ENCODE measurements at places on chromosomes 3 and 15.

GRCh38 chr15:77974416-77975331, 102.8 kb downstream of the TBC1D2B start:
- DNase-seq = no peak

- DNase-seq = no peak
Measured at GRCh38 chr3:39284457-39284881, 4.6 kb upstream of the CX3CR1 start.

DNA sequence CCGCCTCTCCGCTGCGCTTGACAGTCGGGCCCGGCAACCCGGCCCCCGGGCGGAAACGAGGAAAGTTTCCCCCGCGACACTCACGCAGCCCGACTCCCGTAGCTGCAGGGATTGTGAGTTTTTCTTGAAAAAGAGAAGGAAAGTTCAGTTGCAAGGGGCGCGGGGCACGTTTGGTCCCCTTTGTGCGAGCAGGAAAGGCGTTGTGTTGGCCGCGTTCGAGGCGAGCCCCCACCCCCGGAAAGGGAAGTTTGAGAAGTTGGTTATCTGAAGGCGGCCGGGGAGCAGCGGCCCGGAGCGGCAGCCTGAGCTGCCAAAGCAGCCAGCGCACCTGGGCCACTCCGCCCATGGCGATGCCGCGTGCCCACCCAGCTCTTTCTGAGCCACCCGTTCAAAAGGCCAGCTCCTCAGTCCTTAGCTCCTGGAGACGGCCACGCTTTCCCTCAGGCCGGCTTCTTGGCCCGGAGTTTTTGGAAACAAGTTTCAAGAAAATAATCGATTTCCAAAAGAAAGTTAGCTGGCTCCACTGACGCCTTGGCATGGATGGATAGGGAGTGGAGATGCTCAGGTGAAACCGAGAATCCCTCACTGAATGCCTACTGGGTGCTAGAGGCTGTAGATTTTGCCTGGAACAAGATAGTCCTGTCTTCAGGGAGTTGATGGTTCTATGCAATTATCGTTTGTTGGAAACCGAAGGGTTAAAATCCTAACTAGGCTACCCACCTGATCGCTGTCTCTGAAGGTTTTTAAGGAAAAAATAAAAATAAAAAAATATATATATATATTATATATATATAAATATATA, 832 bp downstream of the TGFBR2 start:
- peak; percentile 4 for DNase-seq

GRCh38 chr3:120855665-120856437, 52.2 kb upstream of the STXBP5L start:
- DNase-seq = peak; percentile 64

- DNase-seq = no peak
Measured at GRCh38 chr15:60418096-60418495, 20.3 kb upstream of the ANXA2 start.

- no peak for DNase-seq
Measured at GRCh38 chr3:55897573-55898224, 410.6 kb upstream of the WNT5A start.

DNA sequence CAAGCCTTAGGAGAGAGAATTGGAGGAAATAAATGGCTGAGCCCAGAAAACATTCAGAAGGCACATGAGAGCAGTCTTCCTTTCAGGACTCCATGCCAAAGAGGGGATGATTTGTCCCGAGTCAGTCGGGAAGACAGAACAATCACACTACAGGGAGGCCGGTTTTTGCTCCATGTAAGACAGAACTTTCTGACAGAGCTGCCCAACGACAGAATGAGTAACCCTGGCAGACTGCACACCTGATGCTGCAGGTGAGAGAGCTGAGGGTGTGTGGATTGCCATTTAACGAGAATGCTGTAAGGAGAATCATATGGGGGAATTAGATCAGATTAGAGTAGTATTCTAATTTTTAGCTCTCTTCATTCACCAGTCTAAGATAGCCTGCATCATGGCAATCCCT, 533.0 kb downstream of the EPHB1 start:
- no peak for DNase-seq

GRCh38 chr3:190081389-190081788, 39.3 kb downstream of the P3H2 start:
- no peak for DNase-seq

DNA sequence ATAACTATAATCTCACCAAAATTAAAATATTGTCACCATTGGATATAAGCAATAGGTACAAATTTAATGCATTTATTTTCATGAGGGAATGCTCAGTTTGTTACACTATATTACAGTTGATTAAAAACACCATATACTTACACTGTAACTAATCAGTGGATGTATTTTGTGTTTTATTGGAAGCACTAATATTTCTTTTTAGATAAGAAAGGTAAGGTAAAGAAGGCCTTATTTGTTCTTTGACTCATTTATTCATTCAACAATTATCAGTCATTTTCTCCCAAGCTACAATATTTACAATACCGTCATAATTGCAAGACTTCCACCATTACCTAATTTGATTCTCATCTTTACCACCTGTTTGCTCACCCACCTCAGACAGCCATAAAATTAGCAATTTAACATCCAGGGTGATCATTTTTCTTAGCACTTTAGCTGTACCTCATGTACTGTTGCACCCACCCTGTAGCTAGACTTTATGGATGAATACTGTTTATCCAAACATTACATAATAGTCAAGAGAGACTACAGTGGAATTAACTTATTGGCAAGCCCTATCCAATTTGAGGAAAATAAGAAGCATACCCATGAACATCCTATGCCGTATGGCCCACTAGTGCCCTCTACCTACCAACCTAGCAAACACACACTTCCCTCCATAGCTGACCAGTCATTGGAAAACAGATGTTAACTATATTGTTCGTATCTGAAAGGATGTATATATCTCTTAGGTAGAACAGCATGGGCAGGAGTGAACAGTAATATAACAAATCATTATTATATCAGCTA, 229.6 kb downstream of the BBX start:
- DNase-seq = no peak

GRCh38 chr3:123312331-123313265, 110.9 kb downstream of the SEC22A start:
- DNase-seq = no peak

DNA sequence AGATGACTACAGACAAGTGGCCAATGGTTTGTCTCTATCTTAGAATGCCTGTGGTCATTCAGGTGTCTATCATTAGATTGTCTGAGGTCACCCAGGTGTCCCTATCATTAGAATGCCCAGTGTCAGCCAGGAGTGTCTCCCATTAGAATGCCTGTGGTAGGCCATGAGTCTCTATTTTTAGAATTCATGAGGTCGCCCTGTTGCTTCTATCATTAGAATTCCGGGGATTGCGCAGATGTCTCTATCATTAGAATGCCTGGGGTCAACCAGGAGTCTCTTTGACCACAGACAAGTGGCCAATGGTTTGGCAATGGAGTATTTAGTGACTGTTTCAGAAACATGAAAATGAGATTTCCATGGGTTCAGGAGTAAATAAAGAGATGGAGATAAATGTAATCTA, 7.6 kb downstream of the RTP2 start:
- no peak for DNase-seq

DNA sequence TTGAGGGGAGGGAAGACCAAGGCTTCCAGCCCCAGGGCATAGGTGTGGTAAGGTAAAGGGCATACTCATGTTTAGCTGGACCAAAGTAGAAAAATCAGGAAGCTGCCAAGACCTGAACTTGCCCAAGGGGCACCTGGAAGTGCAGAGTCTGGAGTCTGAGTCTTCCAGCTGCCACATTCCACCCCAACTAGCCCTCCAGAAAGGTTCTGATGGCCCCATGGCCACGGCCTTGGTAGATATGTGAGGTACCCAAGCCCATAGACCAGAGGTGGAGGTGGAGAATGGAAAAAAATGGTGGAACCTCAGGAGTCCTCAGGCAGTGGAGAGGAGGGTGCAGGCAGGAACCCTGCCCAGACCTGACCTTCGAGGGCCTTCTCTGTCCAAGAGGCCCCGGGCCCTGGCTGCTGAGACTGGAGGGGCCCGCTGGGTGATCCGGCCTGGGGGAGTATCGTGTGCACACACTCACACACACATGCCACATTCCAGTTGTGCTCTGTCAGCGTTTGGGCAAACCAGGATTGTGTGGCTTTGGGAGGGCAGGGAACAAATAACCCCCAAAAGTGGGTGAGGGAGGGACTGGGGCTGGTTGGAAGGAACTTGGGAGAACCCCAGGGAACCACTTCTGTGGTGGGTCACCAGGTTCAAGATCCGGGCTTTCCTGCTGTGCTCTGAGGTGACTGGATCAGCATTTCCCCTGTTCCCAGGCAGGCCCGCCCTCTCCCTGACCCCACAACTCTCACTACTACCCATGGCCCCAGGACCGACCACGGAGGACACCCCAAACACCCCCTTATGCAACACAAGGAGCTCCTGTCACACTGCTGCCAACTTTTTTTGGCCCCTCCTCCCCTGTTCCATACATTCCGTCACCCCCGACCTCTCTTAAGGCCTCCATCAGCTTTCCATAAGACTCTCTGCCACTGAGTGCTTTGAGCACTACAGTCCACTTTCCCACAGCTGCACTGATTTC, 11.6 kb downstream of the MYL3 start:
- no peak for DNase-seq

- DNase-seq = no peak
Measured at GRCh38 chr3:122691195-122691594, 10.6 kb downstream of the PARP14 start.

- DNase-seq = no peak
Measured at GRCh38 chr3:120369037-120369467, 19.9 kb upstream of the LRRC58 start.

DNA sequence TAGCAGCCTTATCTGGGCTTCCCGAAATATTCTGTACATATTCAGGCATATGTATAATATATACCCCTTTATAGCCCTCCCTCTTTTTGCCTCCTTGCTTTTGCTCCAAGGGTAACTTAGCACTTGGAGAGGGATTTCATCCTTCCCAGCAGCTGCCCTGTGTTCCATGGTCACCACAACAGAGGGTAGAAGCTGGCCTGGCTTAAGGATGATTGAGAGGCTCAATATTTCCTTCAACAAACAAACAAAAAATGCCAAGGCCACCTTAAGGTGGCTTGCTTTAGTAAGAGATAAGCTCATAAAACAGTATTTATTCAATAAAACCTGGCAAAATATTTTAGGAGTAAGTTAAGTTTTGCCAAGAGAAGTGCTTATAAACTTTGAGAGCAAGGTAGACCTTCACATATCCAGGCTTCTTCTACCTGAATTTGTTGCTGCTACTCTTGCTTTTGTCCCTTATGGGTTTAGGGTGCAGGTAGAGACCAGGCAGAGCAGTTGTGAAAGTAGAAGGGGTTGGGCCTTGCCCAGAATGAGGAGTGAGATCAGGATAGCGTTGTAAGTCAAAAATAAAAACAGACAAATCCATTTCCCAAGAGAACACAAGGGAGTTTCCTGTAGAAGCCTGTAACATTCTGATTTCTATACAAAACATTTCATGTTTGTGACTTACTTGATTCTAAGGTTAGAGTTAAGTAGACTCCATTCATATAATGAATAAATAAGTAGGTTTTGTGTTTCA, 52.7 kb upstream of the ATOSA start:
- DNase-seq = no peak

DNA sequence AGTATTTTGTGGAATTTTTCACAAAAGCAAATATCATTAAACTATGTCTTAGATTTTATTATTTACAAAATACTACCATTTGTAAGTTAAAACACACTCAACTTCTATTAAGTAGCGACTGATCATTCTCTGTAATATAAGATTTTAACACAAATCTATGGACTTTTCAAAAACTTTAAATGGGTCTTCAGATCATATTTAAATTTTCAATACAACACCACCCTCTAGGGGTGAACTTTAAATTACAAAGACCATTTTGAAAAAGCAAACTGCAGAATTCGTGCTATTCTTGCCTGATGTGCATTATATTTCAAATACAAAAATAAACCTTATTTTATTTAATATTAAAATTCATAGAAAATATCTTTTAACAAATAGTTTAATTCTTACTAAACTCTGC, 8.2 kb upstream of the VGLL4 start:
- no peak for DNase-seq

GRCh38 chr15:73680549-73680948, 3.6 kb upstream of the CD276 start:
- no peak for DNase-seq

GRCh38 chr3:54850484-54851018, 77.3 kb downstream of the LRTM1 start:
- no peak for DNase-seq

DNA sequence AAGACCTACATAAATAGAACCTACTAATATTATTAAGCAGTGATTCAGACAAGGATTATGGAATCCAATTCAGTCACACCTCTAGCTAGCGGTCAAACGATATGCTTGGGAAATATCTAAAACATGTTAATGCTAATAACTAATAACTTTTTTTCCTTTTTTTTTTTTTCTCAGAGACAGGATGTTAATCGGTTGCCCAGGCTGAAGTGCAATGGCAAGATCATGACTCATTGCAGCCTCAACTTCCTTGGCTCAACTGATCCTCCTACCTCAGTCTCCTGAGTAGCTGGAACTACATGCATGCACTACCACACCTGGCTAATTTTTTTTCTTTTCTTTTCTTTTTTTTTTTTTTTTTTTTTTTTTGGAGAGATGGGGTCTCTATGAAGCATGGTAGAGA, 124.1 kb downstream of the NR2E3 start:
- DNase-seq = no peak
